ENCODE measurements at places on chromosomes 7 and 10.

DNA sequence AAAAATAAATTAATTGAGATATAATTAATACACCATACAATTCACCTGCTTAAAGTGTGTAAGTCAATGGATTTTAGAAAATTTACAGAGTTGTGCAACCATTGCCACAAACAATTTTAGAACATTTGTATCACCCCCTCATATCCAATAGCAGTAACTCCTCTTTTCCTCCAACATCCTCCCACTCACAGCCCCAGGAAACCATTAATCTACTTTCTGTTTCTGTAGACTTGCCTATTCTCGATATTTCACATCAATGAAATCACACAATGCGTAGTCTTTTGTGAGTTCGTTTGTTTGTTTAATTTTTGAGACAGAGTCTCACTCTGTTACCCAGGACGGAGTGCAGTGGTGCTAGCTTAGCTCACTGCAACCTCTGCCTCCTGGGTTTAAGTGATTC, 13.7 kb upstream of the HERC4 start:
- no peak for DNase-seq

- no peak for DNase-seq
These were observed 111.6 kb upstream of the PTPRZ1 start for GRCh38 chr7:121761399-121761798.

GRCh38 chr7:141156407-141156806, 82.5 kb downstream of the TMEM178B start:
- DNase-seq: no peak

GRCh38 chr10:14688606-14689005, 86.1 kb downstream of the FAM107B start:
- DNase-seq: no peak

GRCh38 chr7:92765725-92766124, 70.6 kb downstream of the CDK6 start:
- no peak for DNase-seq

DNA sequence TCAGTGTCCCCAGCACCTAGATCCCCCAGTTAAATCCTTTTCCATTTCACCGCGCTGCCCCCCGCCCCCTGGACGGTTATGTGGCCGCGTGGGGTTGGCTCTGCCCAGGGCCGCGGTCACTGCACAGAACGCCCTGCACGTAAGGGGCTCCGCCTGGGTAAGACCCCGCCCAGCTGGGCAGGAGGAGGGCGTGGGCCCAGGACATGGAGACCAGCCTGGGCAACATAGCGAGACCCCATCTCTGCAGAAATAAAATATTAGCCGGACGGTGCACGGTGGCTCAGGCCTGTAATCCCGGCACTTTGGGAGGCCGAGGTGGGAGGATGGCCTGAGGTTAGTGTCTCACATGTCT, 650 bp upstream of the ZFAND2A start:
- no peak for DNase-seq

DNA sequence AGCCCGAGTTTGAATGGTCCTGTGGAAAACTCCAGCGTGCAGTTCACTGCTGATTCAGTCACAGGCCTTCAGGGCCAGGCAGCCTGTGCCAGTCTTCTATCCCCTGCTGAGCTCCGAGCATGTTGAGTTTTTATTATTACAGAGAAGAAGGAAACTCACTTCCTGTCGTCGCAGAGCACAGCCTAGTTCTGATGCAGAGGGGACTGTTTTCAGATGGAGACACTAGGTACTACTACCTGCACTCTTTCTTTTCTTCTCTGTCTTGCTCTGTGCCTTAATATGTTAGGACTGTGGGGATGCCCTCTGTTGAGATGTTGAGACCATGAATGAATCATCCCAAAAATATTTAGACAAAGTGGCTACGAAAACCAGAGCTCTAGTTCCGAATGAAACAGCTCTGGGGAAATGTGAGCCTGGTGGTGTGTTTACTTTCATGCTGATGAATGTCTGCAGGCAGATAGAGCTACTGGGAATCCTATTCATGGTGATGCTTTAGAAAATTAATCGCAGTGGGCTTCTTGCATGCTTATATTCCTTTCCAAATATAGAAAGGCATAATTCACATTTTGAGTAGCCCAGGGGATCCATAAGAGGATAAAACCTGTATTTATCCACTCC, 29.6 kb downstream of the CASP7 start:
- DNase-seq: no peak

- no peak for DNase-seq
These were observed 687.3 kb downstream of the KCNMA1 start for GRCh38 chr10:76950354-76950753.

DNA sequence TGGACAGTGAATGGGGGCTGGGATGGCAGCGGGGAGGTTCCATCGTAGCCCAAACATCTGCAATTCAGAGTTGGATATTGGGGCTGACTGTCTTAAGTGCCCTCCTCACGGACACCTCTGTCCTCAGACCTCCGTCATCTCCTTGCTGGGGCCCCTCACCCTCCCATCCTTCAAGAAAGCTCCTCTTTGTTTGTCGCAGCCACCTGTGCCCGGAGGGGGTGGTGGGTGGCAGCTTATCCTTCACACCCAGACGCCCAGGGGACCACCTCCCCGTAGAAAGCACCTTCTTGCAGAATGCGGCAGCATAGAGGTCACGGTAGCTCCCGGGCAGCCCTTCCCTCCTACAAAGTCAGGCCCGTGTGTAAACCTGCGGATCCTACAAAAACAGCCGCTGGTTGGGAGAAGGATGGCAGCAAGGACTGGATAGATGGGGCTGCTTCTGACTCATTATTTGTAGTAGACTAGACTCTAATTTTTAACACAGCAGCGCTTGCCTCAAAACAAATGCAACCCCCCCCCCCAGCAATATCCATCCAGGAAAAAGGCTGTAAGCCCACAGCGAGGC, 1.3 kb upstream of the PTPRN2 start:
- no peak for DNase-seq
